RCC 7860 (cell line): ENCODE measurements at places on chromosomes 1 and 21.

- DNase-seq: no peak
Measured at GRCh38 chr1:206873603-206874188, 8.3 kb downstream of the IL20 start.

- no peak for DNase-seq
Measured at GRCh38 chr1:47298025-47298699, 15.8 kb downstream of the STIL start.

- no peak for DNase-seq
Measured at GRCh38 chr1:186760446-186760845, 68.3 kb upstream of the PLA2G4A start.

GRCh38 chr1:246035060-246035541 is 472.0 kb downstream of the SMYD3 start:
- no peak for DNase-seq

DNA sequence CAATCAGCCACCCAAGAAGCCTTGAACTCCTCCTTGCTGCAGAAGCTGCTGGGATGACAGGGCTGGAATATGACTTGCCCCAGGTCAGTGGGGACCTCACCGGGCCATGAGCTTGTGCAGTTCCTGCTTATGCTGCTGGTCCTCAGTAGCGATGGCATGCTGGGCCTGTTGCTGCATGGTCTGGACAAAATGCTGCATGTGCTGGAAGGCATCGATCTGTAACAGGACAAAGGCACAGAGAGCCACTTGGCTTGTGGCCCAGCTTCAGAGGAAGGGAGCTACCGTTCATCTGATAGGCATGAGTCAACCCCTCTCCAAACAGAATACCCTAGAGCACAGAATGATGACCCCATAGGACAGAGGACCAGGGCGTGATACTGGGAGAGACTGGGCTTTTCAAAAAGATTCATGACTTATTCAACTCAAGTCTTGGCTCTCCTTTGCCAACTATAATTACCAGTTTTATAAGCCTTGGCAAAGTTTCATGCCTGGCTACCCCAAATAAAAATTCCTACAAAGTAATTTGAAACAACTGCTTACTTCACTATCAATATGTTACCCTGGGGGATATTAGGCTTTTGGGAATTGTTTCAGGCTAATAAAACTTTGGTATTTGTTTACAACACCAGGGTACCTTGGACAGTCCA is 34.7 kb upstream of the EXOSC10 start:
- peak; percentile 42 for DNase-seq

DNA sequence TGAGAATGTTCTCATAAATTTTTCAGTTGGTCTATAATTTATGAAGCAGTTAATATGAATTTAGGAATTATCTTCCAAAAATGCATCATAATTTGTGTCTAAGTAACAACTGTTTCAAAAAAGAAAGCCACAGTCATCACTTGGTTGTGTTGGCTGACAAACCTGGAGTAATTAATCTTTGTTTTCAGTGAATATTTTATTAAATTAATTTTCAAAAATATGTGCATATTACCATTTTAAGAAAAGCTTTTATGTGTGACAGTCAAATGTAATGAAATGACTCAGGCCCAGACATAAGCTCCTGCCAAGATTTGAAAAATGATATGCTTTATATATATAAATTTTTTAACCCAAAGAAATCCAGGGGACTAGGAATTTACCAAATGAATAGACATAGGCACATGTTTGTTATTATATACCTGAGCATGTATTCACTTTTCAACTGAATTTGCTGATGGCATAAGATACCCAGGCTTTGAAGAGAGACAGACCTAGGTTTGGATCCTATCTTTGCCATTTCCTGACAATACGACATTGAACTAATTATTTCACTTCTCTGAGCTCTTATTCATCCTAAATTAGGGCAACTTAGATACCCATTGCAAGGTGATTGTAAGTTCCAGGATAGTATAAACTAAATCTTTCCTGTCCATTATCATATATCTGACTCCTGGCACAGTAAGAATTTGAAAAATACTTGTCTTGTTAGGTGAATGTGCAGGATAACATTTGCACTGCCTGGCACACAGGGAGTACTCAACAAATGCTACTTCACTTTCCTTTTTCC is 729.5 kb upstream of the ADGRL2 start:
- DNase-seq: no peak

GRCh38 chr1:25813734-25814471 is 5.9 kb upstream of the MTFR1L start:
- no peak for DNase-seq

- DNase-seq: no peak
Measured at GRCh38 chr1:177077006-177077405, 87.5 kb downstream of the ASTN1 start.

DNA sequence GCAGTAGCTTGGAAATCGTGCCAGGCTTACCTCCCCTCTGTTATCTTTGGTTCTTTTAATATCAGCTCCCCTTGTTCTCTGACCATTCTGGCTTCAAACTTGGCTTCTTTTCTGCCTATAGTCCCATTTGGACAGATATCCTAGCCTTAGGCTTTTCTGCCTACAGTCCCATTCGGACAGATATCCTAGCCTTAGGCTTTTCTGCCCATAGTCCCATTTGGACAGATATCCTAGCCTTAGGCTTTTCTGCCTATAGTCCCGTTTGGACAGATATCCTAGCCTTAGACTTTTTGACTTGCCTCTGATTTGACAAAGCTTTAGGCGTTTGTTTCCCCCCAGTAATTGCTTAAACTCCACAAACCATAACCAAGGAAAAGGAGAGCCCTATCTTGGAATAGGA is 25.6 kb downstream of the CHML start:
- no peak for DNase-seq

GRCh38 chr1:40948741-40949443 is 30.6 kb upstream of the CTPS1 start:
- peak; percentile 31 for DNase-seq

GRCh38 chr1:119768778-119769177 is at the start of gene HMGCS2:
HMGCS2 (minus strand) TSS chr1:119768905; CDS start chr1:119768844, 61 bp downstream.
- no peak for DNase-seq

GRCh38 chr1:218408942-218409341 is 63.8 kb downstream of the TGFB2 start:
- no peak for DNase-seq

DNA sequence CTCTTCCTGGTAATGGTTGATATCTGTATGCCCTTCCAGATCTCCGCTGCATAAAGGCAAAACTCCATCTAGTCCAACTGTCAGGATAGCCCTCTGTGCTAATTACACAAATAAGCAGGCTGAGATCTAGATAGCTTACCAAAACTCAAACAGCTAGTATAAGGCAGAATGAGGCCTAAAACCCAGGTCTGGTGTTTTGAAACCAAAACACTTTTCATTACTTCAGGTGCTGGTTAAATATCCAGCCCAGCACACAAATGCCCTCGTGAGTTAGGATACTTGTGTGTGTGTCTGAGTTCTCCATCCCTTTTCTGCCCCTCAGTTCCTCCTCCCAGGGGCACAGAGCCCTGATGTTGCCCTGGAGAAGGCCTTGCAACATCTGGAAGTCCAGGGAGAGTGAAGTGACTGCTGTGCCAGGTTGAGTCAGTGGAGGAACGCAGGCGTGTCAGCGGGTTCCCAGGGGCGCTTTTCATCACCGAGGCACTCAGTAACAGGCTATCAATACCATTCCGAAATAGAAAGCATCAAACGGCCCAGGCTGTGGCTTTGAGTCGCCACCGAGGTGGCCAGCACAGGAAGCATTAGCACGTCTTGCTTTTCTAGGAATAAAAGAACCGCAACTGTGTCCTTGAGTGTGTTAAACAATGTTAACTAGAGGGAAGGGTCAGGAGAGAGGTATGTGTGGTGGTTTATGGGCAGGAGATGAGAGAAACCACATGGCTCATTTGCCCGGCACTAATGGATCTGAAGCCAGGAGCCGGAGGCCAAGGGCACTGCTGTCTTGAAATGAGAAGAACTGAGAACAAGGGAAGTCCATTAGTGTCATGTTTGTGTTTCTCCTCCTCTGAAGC is 90.7 kb upstream of the WLS start:
- DNase-seq: peak; percentile 48

DNA sequence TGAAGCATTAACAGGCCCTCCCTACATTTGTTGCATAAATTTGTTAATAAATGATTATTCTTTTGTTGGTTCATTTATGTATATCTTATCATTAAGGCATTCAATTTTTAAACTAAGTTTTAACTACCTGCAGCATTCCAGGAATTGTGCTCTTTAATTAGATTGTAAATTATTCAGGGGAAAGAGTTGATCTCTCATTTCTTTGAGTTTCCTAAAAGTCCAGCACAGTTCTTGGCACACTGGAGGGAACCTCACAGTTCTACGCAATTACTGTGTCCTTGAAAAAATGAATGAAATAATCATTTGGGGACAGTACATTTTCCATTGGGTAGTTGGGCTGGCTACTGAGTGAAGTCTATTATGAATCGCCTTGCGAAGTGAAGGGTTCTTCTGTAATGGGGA is 493 bp upstream of the STXBP3 start:
- DNase-seq: no peak

DNA sequence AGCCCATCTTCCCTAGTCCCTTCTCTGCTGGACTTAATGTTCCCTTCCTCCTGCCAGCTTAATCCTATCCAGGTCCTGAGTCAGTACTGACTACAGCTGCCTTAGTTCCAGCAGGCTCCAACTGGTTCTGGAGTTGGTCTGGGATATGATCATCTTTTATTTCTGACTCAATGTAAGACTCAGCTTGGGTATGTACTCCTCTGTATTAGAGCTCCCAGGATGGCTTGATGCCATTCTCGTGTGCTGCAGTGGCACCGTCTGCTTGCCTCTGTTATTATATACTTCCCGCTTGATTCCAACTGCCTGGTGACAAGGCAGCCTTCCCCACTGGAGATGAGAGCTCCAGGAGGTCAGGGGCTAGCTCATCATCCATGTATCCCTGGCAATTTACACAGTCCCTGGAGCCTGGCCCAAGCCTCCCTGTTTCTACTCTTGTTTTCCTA is 164.4 kb upstream of the DPT start:
- no peak for DNase-seq

- DNase-seq: no peak
Measured at GRCh38 chr1:53315456-53316423, 12.1 kb downstream of the LRP8 start.

DNA sequence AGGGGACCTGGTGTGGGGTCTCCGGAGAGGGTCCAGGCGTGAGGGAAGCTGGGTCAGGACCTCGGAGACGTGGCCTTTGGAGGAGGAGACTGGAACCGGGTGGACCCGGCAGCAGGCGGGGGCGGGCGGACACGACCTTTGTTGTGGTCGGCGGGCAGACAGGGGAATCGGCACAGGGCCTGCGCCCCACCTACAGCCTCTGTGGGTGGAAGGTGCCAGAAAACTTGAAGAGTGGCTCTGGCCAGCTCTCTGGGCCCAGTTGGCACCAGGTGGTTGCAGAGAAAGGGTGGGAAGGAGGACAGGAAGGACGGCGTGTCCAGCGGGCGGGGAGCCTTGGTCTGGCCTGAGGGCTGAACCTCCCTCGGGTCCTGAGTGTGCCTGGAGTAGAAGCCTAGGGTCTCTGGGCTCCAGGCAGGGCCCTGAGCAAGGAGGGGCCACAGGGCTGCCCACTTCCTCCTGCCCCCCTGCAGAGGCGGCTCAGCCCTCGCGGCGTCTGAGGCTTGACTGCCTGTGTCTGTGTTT is 7.7 kb upstream of the TTLL10 start:
- peak; percentile 65 for DNase-seq

- DNase-seq: no peak
Measured at GRCh38 chr1:68011657-68012375, 38.6 kb downstream of the DIRAS3 start.

DNA sequence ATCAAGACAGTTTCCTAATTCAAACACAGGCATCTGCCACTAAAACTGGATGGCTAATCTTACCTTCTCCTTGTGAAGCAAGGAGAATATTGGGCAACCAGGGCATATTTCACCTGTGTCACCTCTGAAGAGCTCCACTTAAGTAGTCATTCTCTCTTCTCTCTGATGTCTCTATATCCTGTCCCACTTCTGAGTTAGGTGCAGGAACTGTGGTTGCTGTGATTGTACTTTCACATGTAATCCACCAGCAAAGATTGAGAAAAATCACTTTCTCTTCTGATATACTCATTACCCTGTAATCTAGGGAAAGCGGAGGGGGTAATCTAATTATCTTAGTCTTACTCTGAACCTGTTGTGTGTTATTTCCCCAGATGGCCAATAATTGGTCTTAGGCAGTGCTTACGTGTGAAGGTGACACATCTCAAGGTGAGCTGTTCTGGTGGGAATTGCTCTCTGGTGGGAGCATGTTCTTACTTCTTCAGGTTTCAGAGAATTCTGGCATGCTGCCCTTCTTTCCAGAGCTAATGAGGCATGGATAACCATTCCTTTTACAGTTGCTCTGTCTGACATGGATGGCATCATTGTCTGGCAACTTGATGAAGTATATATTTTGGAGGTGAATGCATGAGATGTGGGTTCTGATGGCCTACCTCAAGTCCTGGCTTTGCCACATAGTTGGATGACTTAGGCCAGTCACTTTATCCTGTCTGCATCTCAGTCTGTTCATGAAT is 12.0 kb downstream of the XCL2 start:
- DNase-seq: peak; percentile 56

DNA sequence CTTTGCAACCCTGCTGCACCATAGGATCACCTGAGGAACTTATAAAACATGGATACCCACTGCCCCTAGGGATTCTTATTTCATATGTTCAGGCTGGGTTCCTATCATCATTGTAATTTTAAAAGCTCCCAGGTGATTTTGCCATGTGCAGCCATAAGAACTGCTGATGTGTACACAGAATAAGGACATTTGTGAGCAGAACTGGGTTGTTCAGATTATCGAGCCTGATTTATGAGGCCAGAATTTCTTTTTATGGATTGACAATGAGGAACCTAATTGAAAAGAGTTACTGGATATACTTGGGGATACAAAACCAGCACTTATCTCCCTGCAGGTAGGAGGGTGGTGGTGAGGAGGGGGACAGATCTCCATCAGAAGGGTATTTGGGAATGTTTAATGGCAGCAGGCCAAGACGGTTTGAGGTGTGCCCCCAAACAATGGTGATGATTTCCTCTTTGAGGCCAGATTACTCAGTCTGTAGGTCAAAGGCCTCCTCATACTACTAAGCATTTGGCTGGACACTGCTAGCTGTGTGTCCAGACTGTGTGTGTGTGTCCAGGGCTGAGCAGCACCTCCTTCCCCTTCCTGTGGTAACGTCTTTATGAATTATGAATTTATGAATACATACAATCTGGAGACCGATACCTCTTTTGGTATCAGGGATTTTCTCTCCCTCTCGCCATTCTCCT is 18.9 kb downstream of the NOS1AP start:
- no peak for DNase-seq

DNA sequence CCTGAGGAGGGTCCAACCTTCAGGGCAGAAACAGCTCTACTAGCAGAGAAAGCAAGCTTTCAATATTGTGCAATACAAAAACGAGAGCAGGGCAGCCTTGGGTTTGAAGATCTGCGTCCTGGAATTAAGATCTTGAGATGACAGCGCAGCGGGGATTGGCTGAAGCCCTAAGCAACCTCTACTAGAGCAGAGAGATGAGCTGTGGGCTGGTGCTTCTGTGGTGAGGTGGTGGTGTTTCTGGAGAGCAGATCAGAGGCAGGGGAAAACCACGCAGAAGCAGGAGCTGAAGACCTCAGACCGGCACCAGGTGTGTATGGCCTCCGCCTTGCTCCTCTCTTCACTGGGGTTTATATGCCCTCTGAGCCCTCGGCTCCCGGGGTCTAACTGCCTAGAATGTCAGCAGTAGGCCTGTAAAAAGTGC is 12.5 kb downstream of the TRAF3IP3 start:
- DNase-seq: no peak
